D341Med (cell line): ENCODE measurements at places on chromosomes 7 and 10.

GRCh38 chr10:24695452-24695851 is 28.2 kb downstream of the ARHGAP21 start:
- peak; percentile 34 for DNase-seq

DNA sequence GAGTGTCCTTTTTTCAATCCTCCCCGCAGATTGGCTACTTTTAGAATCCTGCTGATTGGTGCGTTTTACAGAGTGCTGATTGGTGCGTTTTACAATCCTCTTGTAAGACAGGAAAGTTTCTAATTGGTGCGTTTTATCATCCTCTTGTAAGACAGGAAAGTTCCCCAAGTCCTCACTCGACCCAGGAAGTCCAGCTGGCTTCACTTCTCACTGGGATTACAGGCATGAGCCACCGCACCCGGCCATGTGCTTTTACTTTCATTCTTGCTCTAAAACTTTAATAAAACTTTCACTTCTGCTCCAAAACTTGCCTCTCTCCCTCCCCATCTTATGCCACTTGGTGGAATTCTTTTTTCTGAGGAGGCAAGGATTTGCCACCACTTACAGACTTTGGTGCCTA is 17.0 kb upstream of the WAPL start:
- no peak for DNase-seq

GRCh38 chr7:99791021-99791420 is 7.0 kb upstream of the CYP3A4 start:
- DNase-seq = no peak

- DNase-seq = no peak
Measured at GRCh38 chr10:50561266-50561665, 62.5 kb downstream of the SGMS1 start.

GRCh38 chr10:5976512-5977470 is 552 bp downstream of the IL15RA start:
- peak; percentile 69 for DNase-seq

DNA sequence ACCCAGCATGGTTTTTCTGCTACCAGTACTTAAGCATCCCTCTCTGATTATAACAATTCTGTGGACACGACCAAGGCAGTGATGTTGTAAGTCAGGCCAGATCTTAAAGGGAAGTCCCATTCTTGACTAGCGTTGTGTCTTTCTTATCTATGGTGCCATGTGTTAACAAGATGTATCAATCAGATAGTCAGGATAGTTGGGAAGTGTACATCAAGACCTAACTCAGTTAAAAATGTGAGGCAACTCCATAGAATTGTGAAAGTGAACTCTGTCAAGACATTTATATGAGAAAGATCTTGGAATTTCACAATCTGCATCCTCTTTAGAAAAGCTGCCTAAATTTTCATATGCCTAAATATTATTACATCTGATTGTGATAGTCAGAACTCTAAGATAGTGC is 341.7 kb upstream of the SEMA3D start:
- no peak for DNase-seq

DNA sequence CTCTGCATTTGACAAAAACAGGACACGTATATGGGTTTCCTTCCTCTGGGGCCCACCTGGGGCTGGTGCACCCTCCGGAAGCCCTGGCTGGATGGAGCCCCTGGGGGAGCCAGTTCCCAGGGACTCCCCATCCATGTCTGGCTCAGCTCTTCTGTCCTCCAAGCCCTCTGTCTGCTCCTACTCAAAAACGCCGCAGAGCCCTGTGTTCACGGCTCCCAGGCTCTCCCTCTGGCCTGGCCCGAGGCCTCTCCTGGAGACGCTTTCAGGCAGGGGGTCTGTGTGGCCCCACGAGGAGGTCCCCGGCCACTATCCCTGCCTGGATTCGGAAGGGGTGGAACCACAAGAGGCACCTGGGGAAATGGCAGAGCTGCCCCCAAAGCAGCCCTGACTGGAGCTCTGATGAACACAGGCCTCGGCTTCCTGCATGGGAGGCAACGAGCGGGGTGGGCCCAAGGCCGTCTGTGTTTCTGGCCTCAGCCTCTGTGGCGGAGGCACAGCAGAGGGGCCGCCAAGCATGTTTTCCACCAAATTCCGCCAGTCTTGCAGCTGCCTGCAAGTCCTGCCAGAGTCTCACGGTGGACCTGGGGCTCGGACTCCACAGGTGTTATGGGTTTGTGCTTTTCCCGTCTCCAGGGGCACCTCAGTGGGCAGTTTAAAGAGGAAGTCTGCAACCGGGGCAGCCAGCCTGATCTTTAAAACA is 22.6 kb upstream of the INPP5A start:
- no peak for DNase-seq

DNA sequence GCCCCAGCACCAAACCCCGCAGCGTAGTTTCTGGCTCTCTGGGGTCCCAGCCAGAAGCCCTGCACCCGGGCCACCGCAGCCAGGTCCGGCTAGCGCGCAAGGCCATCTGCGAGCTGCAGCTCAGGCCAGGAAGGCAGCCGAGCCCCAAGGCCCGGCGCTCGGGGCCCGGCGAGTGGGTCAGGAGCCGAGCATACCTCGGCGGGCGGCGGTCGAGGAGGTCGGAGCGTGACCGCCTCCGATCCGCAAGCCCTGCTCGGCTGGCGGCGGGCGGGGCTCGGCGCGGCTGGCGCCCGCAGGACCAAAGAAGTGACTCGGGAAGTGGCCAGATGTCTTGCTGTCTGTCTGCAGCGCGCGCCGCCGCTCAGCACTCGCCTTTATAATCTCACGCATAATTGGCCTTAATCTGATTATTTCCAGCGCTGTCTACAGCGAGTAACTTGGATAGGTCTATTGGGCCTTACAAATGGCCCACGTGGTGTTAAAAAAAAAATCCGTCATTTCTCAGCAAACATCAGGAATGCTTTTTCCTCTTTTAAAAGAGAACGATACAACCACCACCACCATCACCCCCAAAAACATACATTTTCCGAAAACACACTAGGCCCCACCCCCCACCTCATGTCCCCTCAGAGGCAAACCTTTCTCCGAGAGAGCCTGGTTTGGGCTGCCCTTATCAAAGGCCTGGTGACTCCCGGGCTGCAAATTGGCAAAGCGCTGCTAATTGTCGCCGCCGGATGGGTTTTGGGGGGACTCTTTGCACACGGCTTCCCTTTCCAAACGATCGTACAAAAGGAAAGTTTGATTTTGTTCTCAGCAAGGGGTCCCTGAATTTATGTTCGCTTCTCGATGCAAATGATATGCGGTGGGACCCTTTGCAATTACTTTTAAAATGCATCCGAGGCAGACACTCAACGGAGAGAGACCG is at the start of gene DRGX:
Gene DRGX, minus strand, starts transcription at position 349 of the 925 bp plus-strand sequence. CDS start 649 bp downstream, outside the sequence.
- peak; percentile 90 for DNase-seq

DNA sequence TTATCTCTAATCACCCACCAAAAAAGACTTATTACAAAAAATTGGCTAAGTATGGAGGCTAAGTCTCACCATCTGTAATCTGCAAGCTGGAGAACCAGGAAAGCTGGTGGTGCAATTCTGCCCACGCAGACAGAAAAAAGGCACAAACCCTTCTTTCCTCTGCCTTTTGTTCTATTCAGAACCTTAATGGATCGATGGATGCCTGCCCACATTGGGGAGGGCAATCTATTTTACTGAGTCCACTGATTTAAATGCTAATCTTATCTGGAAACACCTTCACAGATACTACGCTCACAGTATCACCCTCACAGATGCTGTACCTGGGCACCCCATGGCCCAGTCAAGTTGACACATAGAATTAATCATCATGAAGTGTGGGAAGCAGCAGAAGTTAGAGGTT is 10.2 kb downstream of the IGFBP3 start:
- DNase-seq = no peak

DNA sequence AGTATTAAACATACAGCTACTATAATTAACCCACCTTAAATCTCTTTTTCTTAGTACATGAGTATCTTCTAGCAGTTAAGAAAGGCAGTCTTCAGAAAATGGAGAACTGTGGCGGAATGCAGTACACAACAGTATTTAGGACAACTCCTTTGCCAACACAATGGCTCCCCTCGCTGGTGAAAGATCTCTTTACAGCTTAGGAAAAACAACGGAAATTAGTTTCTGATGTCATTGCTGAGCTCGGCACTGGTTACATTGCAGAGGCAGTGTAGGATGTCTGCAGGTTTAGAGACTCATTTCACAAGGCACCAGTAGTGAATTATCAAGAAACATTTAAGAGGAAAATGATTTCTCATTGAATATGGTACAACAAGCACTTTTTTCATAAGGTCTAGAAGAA is 43.4 kb downstream of the GLRX3 start:
- peak; percentile 44 for DNase-seq

GRCh38 chr10:103451831-103452505 is at the start of gene CALHM2:
CALHM2 (minus strand) TSS chr10:103452370; CDS start chr10:103449941, 2,429 bp downstream.
- DNase-seq = peak; percentile 49

GRCh38 chr7:46710927-46711326 is 789.9 kb upstream of the IGFBP3 start:
- DNase-seq = no peak

GRCh38 chr10:27244976-27245375 is 4.4 kb upstream of the ACBD5 start:
- DNase-seq = no peak

GRCh38 chr7:106568680-106569499 is 92.1 kb downstream of the CCDC71L start:
- peak; percentile 45 for DNase-seq

DNA sequence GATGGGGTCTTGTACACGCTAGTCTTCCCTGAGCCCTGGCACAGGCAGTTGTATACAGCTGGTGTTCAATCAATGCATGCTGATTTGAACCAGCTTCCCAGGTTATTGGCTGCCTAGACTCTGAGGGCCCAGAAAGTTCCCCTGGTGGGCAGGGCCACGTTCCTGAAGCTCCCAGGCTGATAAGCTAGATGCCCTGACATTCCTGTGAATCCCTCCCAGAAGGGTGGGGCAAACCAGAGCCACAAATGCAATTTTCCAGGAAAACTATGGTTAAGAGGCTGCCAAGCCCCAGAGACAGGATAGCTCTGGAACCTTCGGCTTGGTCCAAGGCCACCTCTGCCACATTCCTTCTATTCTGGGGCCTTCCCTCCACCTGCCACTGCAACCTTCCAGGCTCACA is 78.2 kb downstream of the FAM53B start:
- DNase-seq = no peak

GRCh38 chr7:123024989-123025758 is 29.7 kb upstream of the TAS2R16 start:
- DNase-seq = no peak

DNA sequence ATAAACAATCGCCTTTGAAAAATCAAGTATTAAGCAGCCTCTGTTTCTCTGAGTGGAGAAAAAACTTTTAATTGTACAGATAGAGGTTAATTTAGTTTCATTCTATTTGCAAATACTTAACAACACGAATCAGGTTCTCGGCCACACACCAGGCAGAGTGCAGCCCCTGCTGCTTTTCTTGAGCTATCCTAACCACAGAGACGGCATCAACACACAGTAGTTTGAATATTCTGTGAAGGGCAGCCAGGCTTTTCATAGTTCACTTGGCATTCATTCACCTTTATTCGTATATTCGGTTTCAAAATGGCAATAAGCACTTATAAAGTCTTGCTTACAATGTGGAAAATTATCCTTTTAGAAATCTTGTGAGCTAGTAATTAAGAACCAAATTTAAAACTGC is 5.7 kb downstream of the ADARB2 start:
- DNase-seq = no peak

DNA sequence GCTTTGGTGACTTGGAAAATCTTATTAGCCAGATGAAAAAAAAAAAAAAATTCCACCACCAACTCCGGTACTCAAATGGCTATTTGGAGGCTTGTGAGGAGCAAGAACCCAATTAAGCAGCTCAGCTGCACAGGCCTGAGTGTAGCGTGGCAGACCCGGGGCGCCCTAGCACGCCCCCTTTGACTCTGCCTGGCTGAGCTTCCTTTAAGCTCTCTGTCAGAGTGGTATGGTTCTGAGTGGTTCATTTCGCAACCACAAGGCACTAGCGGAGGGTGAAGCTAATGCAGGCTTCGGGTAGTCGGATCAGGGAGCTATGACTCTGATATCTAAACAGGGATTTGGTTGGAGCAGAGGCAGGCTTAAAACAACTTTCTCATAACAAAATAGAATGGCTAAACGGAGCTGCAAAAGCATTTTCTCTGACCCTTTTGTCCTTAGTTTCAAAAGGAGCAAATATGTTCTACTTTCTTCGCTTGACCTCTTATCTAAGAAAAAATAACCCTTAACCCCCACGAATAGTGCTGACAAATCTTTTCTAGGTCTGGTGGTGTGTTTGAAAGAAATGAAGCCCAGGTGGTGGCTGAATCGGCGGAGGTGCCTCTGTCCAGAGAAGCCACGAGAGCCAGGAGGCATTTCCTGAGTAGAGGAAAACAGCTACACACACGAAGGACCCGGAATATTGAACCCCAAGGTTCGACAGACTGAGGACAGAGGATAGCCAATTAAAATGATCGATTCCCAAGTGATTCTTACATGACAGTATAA is 285.4 kb upstream of the GLI3 start:
- no peak for DNase-seq

- no peak for DNase-seq
Measured at GRCh38 chr10:30386801-30387588, 37.9 kb upstream of the MTPAP start.

- DNase-seq = no peak
Measured at GRCh38 chr7:92691578-92691977, 101.4 kb upstream of the FAM133B start.

DNA sequence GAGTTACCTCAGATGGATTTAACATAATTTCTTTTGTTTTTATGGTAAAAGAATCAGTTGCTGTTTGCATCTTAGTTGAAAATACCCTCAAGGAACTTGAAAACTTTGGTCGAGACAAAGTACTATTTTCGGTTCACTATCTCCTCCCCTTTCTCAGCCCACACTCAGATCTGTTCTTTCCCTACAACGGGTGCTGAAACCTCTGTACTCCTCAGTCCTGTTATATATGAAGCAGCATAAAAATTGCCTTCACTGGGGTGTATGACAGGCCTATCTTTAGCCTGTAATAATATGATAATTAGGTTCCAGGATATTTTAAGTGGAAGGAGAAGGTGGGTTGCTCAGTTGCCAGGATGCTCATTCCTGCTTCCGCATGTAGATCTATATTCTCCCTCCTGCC is 105.2 kb upstream of the NOBOX start:
- DNase-seq = no peak

GRCh38 chr7:36806891-36807290 is 82.6 kb upstream of the AOAH start:
- DNase-seq = no peak

DNA sequence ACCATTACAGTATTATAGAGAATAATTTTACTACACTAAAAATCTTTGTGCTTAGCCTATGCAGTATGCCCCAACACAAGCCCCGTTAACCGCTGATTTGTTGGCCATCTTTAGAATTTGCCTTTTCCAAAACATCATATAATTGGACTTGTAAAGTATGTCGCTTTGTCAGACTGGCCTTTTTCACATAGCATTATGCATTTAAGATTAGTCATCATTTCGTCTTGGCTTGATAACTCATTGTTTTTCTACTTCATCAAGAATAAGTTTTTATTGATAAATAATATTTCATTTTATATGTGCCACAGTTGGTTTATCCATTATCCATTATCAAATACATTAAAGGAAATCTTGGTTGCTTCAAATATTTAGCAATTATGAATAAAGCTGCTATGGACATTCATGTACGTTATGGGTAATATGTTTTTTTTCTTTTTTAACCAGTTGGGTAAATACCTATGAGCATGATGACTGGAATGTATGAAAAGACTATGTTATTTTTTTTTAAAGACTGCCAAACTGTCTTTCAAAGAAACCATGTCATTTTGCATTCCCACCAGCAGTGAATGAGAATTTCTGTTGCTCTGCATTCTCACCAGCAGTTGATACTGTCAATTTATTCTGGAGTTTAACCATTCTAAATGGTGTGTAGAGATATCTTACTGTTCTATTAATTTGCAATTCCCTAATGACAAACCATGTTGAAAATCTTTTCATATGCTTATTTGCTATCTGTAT is 273.1 kb upstream of the KCND2 start:
- DNase-seq = no peak
